ENCODE measurements at places on chromosomes 12 and 14. TPM values are rescaled to one million over a fixed set of nuclear protein-coding genes. Genes with fewer than 3 reads are reported as not detected.

The TESPA1 gene
- total RNA-seq, result 186 TPM

The MYO1A gene
- total RNA-seq, result 4.2 TPM

DNA sequence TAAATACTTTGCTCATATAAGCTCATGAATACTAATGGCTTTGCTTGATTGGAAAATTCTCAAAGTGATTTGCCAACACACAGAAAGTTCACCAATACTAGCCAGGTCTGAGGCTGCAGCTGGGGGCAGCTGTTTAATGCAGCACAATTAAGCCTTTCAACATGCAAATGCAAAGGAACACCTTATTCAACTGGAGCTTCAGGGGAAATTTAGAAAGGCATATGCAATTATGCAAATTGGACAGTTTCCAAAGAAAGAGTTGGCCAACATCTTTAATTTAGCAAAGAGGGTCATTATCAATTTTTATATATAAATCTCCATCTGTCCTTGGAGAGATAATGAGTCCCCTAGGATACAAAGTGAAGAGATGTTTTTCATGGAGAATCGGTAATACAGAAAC is 40.2 kb upstream of the OTOGL start:
- H3K27ac ChIP-seq, result no peak overlapping the region
- H3K27me3 ChIP-seq, result peaks cover 3% of the 10 kb centered on the region
- H3K4me1 ChIP-seq, result no peaks in the 10 kb centered on the region
- H3K36me3 ChIP-seq, result no peaks in the 10 kb centered on the region
- no peak for DNase-seq

DNA sequence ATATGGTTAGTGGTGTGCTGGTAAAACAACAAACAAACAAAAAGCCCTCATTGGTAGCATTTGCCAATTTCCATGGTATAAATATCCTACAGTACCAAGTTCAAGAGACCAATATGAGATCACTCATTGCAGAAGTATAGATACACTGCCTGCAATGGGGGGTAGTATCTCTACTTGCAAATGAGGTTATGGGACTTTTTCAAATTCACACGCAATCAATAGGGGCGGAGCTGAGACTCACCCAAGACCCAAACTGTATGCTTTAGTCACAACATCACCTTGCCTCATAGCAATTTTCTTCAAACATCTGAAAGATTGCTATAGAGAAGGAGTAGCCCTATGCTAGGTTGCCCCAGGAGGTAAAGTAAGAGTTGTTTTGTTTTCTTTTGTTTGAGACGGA is 93.7 kb downstream of the VCPKMT start:
- H3K36me3 ChIP-seq, result peaks cover 58% of the 10 kb centered on the region
- H3K27me3 ChIP-seq, result no peaks in the 10 kb centered on the region

- peak within 1 kb of the TSS; percentile 85 for H3K4me3 ChIP-seq
- no peaks in the 10 kb centered on the region for H3K36me3 ChIP-seq
- peaks cover 39% of the 10 kb centered on the region for H3K27me3 ChIP-seq
- no peak within 1 kb of the TSS for H3K27ac ChIP-seq
- peaks cover 15% of the 10 kb centered on the region for H3K4me1 ChIP-seq
- DNase-seq, result peak; percentile 31
Observed at GRCh38 chr12:51270067-51270950, at the start of gene SMAGP. Gene SMAGP (minus strand): TSS chr12:51270415. CDS start chr12:51269278, 1,137 bp downstream.

DNA sequence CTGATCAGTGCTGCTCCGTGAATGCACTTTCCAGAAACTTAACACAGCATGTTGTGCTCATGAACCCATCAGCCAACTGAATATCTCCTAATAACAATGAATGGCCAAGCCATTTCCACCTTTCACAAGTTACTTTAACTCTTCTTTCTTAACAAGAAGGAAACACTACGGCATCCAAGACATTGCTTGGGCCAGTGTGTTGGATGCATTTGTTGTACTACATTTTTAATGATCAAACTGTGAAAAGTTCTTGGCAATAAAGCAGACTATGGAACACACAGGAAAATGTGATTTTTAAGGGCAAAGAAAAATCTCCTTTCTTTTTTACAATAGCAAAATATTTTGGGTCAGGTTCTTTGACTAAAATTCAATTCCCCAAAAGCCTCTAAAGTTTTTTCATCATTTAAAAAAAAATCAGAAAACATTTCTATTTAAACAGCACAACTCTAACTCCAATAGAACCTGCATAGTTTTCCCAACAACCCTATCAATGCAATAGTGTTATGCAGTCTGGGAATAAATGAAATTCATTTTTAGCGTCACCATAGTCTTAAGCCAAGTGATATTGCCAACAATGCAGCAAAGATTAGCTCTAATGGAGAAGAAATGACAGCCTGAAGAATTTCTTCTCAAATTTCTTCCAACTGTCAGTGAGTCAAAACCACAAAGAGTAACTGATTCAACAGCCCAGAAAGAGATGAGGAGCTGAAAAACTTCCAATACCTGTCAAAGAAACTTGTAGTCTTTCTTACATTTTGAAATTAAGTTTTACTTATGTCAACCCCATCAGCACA is 50.7 kb upstream of the PTPRR start:
- H3K4me3 ChIP-seq, result no peak overlapping the region
- H3K4me1 ChIP-seq, result no peaks in the 10 kb centered on the region
- DNase-seq, result no peak

DNA sequence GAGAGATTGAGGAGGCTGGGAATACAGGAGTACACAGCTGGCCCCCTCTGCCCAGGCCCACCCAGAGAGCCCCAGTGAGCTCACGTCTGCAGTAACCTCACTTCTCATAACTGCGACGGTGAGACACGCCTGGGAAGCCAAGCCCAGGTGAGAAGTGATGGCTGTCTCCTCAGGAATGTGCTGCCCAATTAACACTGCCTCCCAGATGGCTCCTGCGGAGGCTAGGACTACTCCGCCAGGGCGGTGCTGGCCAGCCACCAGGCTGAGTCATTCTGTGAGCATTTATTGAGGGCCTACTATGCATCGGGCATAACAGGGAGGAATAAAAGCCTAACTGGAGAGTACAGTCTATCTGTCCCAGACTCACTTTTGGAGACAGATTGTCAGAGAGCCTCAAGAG is 9.3 kb upstream of the TMEM106C start:
- H3K36me3 ChIP-seq, result no peaks in the 10 kb centered on the region
- H3K27me3 ChIP-seq, result peaks cover 11% of the 10 kb centered on the region
- H3K4me3 ChIP-seq, result no peak overlapping the region

GRCh38 chr12:11209113-11209512 is 22.4 kb upstream of the TAS2R42 start:
- H3K36me3 ChIP-seq, result no peaks in the 10 kb centered on the region
- H3K27ac ChIP-seq, result no peak overlapping the region
- no peaks in the 10 kb centered on the region for H3K4me1 ChIP-seq
- no peak overlapping the region for H3K4me3 ChIP-seq
- no peaks in the 10 kb centered on the region for H3K27me3 ChIP-seq

GRCh38 chr12:6070472-6071257 is 53.8 kb downstream of the VWF start:
- no peak overlapping the region for H3K27ac ChIP-seq
- peaks cover 58% of the 10 kb centered on the region for H3K27me3 ChIP-seq
- H3K4me3 ChIP-seq, result no peak overlapping the region
- H3K4me1 ChIP-seq, result peaks cover 37% of the 10 kb centered on the region
- no peak for DNase-seq

GRCh38 chr12:12376646-12377448 is 20.0 kb downstream of the BORCS5 start:
- no peak overlapping the region for H3K4me3 ChIP-seq
- peak overlapping the region; percentile 59 for H3K27ac ChIP-seq
- no peak for DNase-seq

- H3K36me3 ChIP-seq, result no peaks in the 10 kb centered on the region
- H3K4me1 ChIP-seq, result peaks cover 28% of the 10 kb centered on the region
- no peak overlapping the region for H3K4me3 ChIP-seq
- DNase-seq, result no peak
- peak overlapping the region; percentile 51 for H3K27ac ChIP-seq
Observed at GRCh38 chr12:91870872-91871707, 274.6 kb downstream of the BTG1 start.

DNA sequence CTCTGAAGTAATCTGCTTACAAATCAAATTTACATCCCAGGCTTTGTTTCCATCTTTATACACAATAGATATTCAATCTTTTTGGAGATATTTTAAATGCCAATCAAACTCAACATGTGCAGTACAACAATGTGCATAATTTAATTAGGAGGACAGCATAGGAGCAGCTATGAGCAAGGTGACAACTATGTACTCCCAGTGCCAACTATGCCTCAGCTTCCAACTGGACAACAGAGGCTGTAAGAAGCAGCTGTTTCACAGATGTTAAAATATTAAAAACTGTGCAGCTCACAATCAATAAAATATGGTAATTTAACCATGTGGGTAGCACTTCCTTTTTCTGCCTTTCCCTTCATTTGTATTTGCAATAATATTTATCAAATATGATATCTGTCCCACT is 99.9 kb downstream of the ST8SIA1 start:
- no peak for DNase-seq
- H3K27ac ChIP-seq, result no peak overlapping the region

DNA sequence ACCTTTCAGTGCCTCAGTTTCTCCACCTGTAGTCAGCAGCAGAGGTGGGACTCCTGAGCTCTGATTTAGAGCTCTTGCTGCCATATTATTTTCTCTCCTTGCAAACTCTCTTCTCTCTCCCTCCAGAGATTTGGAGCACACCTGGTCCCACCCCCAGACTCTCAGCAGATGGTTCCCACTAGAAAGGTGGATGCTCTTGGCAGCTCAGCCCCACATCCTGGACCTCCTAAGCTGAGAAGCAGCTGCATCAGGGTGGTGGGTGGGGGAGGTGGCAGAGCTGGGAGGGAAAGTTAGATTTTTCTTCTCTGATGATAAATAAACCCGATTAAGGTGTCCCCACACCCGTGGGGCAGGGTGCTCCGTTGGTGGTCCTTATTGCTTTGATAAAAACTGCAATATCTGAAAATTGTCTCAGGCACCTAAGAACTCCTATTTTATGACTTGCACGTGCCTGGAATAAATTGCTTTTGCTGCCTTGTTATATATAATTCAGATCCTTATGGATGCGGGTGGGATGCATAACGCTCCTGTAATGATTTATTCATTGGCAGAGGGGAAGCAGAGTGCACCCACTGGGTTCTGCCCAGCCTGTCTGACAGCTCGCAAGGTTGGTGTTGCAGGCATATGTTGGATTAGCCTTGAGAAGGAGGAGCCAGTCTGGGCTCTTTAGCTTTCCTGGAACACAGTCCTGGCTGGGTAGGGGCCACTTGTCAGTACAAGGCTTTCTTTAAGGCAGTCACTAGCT is 214.2 kb downstream of the SUDS3 start:
- H3K36me3 ChIP-seq, result no peaks in the 10 kb centered on the region
- H3K4me1 ChIP-seq, result no peaks in the 10 kb centered on the region
- H3K4me3 ChIP-seq, result no peak overlapping the region
- no peak overlapping the region for H3K27ac ChIP-seq
- H3K27me3 ChIP-seq, result no peaks in the 10 kb centered on the region

DNA sequence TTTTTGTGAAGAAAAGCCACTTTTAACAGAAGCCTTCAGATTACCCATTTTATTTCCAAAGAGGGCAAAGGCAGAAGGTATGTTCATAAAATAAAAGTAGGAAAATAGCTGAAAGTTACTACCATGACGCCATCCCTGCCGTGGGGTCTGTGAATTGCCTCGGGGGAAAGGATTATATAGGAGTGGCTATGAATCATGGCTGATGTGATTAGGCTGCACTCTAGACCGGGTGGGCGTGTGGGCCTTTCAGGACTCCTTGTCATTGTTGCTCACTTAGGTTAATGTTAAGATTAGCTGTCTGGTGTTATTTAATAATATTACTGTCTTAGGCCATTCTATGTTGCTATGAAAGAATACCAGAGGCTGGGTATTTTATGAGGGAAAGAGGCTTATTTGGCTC is 195.5 kb downstream of the EGLN3 start:
- peaks cover 8% of the 10 kb centered on the region for H3K27me3 ChIP-seq
- no peak overlapping the region for H3K27ac ChIP-seq
- DNase-seq, result no peak
- H3K36me3 ChIP-seq, result no peaks in the 10 kb centered on the region

DNA sequence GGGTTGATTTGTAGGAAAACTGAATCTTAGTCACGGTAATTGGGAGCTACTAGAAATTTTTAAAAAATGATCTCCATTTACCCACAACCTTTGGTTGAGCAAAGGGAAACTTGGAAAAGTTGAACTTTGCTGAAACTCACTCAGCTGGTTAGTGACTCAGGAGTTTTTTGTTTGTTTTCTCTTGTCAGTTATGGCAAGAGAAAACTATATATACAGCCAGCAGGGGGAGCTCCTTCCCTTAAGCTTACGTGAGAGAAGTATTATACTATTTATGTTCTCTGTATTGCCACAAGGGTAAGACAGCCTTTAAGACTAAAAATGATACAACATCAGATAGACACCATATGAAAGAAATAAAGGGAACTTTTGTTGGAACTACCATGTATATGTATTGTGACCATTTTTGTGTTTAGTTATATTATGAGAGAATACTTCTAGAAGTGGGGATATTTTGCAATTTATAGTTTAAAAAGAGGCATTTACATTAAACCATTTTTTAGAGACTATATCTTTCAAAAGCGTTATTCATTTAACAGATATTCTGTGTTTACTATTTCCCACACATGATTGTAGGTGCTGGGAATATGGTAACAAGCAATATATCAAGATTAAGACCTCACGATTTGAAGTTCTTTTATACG is 28.1 kb upstream of the TBC1D30 start:
- no peaks in the 10 kb centered on the region for H3K36me3 ChIP-seq
- peaks cover 38% of the 10 kb centered on the region for H3K27me3 ChIP-seq
- H3K4me1 ChIP-seq, result peaks cover 1% of the 10 kb centered on the region
- DNase-seq, result peak; percentile 35
- H3K4me3 ChIP-seq, result no peak overlapping the region

GRCh38 chr12:25980035-25980434 is 21.6 kb downstream of the RASSF8 start:
- no peak overlapping the region for H3K27ac ChIP-seq
- no peak overlapping the region for H3K4me3 ChIP-seq
- no peak for DNase-seq
- peaks cover 2% of the 10 kb centered on the region for H3K4me1 ChIP-seq
- H3K27me3 ChIP-seq, result peaks cover 12% of the 10 kb centered on the region

DNA sequence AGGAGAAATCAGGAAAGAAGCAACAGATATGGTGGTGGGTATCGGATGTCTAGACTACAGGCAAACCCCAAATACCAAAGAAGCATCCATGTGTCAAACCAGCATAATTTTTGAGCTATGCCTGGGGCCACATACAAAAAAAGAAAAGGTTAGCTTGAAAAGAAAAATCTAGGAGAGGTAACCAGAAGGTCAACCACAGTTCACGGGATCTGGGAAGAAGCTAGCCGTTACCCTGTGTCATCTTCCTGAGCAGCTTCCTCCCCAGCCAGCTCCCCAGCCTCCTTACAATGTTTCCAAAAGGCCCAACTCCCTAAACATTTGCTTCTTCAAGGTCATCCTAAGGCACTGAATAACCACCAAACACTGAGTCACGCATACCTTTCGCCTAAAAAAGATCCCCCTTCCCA is 3.1 kb downstream of the SINHCAF start:
- H3K27ac ChIP-seq, result peak overlapping the region; percentile 95
- no peak for DNase-seq
- H3K4me3 ChIP-seq, result peak overlapping the region; percentile 98
- H3K4me1 ChIP-seq, result peaks cover 48% of the 10 kb centered on the region
- H3K27me3 ChIP-seq, result peaks cover 1% of the 10 kb centered on the region
- peaks cover 47% of the 10 kb centered on the region for H3K36me3 ChIP-seq
